ENCODE measurements at places on chromosomes 7 and 10.

DNA sequence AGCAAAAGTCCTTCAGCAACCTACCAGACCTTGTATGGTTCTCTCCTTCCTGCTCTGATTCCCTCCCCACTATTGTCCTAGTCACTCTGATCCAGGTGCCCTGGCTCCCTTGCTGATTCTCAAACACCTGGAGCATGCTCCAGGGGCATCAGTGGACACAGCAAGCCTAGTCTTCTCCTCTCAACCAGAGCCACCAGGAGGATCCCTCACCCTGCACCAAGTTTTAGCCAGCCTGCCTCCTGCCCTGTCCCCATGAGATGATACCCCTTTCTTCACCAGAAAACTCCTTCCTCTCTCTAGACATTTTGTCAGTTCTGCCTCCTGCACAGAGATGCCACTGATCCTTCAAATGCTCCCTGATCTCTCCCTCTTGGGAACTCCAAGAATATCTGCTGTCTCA lies 11.0 kb downstream of the LLCFC1 start:
- no peak for DNase-seq
- H3K4me3 ChIP-seq: no peak overlapping the region
- no peaks in the 10 kb centered on the region for H3K4me1 ChIP-seq
- H3K27me3 ChIP-seq: no peaks in the 10 kb centered on the region
- H3K36me3 ChIP-seq: no peaks in the 10 kb centered on the region

DNA sequence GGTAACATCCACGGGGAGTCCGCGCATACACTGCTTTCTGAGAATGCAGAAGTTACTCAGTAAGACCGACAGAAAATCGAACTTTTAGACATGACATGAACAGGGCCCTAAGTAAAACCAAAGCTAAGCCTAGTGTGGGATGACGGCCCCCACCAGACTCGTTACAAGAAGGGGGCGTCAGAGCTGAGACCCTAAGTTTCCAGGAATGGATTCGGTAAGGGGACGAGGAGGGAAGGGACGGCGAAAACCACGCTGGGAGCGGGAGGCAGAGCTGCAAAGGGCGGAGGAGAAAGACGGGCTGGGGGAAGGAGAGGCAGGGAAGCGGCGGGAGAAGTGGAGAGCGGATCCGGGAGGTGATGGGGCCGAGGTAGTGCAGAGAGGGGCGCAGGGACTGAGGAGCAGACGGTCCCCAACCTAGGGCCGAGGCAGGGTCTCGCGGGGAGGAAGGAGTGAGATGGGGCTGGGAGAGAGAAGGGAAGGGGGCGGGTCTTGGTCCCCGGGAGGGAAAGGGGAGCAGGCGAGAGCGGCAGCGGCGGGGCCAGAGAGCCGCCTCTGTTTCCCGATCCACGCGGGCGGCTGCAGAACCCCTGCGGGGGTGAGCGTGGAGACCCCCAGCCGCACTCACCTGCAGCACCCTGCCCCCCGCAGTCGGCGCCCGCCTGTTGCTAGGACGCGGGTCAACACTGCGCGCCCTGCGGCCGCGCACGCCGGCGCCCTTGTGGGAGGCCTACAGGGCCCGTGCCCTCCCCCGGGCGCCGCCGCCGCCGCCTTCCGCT lies 513 bp downstream of the ODAD2 start:
- H3K27me3 ChIP-seq: no peaks in the 10 kb centered on the region
- no peak for DNase-seq
- no peaks in the 10 kb centered on the region for H3K4me1 ChIP-seq
- no peak overlapping the region for H3K4me3 ChIP-seq

- H3K4me3 ChIP-seq: no peak overlapping the region
- no peak for DNase-seq
- H3K27ac ChIP-seq: no peak overlapping the region
- H3K36me3 ChIP-seq: no peaks in the 10 kb centered on the region
- no peaks in the 10 kb centered on the region for H3K4me1 ChIP-seq
Observed at GRCh38 chr10:108836362-108836761, 1086.9 kb downstream of the XPNPEP1 start.

- DNase-seq: peak; percentile 52
- H3K4me1 ChIP-seq: no peaks in the 10 kb centered on the region
- no peaks in the 10 kb centered on the region for H3K36me3 ChIP-seq
- H3K4me3 ChIP-seq: no peak overlapping the region
Observed at GRCh38 chr10:129658376-129659072, 191.5 kb downstream of the MGMT start.

DNA sequence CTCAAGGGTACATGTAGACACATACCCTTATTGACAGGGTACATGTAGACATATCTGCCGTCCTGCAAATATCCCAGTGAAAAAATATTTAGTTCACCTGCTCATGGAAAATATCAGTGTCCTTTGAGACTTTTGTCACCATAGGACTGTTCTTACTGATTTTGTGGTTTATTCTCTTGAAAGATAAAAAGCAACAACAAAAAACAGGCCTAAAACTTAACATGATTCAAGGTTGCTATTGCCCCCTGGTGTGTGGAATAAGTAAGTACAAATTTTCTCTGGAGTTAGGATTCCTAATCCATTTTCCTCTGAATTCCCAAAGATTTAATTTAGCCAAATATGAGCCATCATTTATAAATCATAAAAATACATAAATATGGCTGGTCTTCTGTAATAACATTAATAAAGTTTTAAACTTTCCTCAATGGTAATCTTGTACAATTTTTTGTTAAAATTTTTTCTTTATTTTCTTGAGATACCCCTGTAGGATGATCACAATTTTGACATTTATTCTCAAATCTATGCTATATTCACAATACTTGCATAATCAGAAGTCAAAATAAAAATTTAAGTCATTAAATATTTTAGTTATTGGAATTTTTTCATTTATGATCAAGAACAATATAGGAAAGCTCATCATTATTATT lies 741.4 kb upstream of the POT1 start:
- H3K36me3 ChIP-seq: no peaks in the 10 kb centered on the region
- no peak overlapping the region for H3K4me3 ChIP-seq
- no peak overlapping the region for H3K27ac ChIP-seq
- H3K27me3 ChIP-seq: no peaks in the 10 kb centered on the region

- H3K4me3 ChIP-seq: no peak within 1 kb of the TSS
- no peaks in the 10 kb centered on the region for H3K27me3 ChIP-seq
- DNase-seq: no peak
- H3K36me3 ChIP-seq: no peaks in the 10 kb centered on the region
- H3K4me1 ChIP-seq: no peaks in the 10 kb centered on the region
- no peak within 1 kb of the TSS for H3K27ac ChIP-seq
Observed at GRCh38 chr7:50782375-50783208, at the start of gene GRB10. TSS of gene GRB10 (minus strand) at chr7:50782896. CDS start at chr7:50732322, 50,574 bp downstream.

- H3K27ac ChIP-seq: no peak overlapping the region
- no peak for DNase-seq
- H3K4me3 ChIP-seq: no peak overlapping the region
- no peaks in the 10 kb centered on the region for H3K36me3 ChIP-seq
- H3K27me3 ChIP-seq: no peaks in the 10 kb centered on the region
- H3K4me1 ChIP-seq: no peaks in the 10 kb centered on the region
Observed at GRCh38 chr10:50846753-50847152, 38.7 kb downstream of the A1CF start.

DNA sequence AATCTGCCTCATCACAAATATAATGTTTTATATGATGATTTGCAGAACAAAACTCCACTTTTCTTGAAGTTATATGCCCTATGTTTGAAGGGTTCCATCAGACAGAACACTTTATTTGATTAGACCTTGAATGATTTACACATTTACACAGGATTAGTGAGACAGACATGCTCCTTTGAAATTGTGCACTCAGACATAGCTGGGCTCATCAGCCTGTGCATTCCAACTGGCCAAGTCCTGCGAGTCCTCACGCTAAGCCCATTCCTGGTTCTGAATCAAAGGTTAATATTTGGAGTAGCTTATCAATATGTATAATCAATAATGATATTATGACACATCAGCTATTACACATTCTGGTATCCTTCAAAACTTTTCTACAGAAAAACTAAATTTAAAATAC lies 173.6 kb downstream of the MBL2 start:
- no peaks in the 10 kb centered on the region for H3K27me3 ChIP-seq
- DNase-seq: no peak
- H3K36me3 ChIP-seq: no peaks in the 10 kb centered on the region
- H3K4me1 ChIP-seq: no peaks in the 10 kb centered on the region
- H3K27ac ChIP-seq: no peak overlapping the region
- no peak overlapping the region for H3K4me3 ChIP-seq

DNA sequence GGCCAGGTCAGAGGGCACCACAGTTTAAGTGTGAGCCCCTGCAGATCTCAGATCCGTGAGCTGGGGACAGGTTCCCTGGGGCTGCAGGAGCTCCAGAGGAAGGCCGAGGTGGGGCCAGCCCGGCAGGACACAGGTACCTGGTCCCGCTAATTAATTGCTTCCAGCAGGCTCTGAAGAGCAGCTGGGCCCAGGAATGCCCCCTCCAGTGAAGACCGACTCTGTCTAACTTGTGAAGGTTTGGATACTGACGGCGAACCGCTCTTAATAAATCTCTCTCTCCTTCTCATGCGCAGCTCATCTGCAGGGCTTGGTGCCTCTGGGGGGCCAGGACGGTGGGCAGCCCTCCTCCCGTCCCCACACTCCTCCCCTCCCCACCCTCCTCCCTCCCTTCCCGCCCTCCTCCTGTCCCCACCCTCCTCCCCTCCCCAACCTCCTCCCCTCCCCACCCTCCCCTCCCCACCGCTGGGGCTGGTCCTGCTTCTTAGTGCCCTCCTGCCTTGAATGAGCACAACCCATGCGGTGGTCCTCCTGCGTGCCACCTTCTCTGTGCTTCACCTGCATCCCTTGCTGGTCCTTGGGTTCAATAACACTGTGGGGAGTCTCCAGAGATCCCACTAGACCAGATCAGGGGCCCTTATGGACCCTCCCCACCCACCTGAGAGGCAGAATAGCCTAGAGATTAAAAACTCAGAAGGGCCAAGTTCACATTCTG lies 38.3 kb downstream of the PDGFA start:
- DNase-seq: no peak
- H3K4me1 ChIP-seq: no peaks in the 10 kb centered on the region
- no peaks in the 10 kb centered on the region for H3K27me3 ChIP-seq
- H3K36me3 ChIP-seq: no peaks in the 10 kb centered on the region
- no peak overlapping the region for H3K4me3 ChIP-seq

- H3K27me3 ChIP-seq: 0 out of 2 replicates have a peak, but pooled peaks cover 3% of the 10 kb centered on the region
- no peak overlapping the region for H3K4me3 ChIP-seq
- DNase-seq: no peak
Observed at GRCh38 chr10:12691596-12691995, 309.9 kb downstream of the CCDC3 start.

DNA sequence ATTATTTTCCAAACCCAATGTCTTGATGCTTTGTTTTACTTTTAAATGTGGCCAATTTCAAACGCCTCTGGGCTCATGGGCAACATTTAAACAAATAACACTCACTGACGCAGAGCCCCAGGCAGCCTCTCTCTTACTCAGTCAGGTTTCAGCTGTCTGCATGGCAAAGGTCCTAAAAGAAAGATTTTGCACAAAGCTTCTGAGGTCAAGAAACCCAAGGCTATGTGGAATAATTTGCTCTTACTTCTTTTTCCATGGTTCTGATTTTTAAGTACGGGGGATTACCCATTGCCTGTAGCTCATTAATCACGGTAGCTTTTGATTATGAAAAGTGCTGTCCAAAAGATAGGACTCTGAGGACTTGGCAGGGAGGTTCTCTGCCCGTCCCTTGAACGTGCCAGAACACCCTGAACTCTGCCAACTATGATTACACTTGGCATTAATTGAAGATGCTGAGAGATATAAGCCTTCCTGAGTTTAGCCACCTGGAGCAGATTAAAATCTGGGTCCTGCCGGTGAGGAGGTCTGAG lies 14.1 kb upstream of the MSRB2 start:
- no peak overlapping the region for H3K4me3 ChIP-seq
- H3K27ac ChIP-seq: no peak overlapping the region
- no peak for DNase-seq
- no peaks in the 10 kb centered on the region for H3K4me1 ChIP-seq
- no peaks in the 10 kb centered on the region for H3K36me3 ChIP-seq
- H3K27me3 ChIP-seq: no peaks in the 10 kb centered on the region

GRCh38 chr10:18767981-18768380 lies 108.8 kb downstream of the ARL5B start:
- no peaks in the 10 kb centered on the region for H3K36me3 ChIP-seq
- DNase-seq: no peak
- no peak overlapping the region for H3K27ac ChIP-seq
- H3K4me3 ChIP-seq: no peak overlapping the region

Measured in Karpas-422 (cell line).